ENCODE measurements at places on chromosomes 12 and 14.

DNA sequence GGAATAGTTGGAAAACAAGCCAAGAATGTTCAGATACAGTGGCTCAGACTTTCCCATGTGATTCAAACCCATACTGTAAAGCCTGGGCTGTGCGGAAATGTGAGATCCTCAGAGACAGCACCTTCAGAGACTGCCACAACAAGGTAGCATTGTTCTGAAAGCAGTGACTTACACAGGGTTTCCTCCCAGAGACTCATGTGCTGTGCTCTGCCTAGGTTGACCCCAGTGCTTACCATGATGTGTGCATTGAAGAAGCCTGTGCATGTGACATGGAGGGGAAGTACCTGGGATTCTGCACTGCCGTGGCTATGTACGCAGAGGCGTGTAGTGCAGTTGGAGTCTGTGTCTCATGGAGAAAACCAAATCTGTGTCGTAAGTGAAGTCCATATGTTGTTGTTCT lies 219.4 kb downstream of the LRRK2 start:
- no peak for DNase-seq

- DNase-seq: no peak
Observed at GRCh38 chr12:69014047-69014446, 81.1 kb upstream of the CPM start.

DNA sequence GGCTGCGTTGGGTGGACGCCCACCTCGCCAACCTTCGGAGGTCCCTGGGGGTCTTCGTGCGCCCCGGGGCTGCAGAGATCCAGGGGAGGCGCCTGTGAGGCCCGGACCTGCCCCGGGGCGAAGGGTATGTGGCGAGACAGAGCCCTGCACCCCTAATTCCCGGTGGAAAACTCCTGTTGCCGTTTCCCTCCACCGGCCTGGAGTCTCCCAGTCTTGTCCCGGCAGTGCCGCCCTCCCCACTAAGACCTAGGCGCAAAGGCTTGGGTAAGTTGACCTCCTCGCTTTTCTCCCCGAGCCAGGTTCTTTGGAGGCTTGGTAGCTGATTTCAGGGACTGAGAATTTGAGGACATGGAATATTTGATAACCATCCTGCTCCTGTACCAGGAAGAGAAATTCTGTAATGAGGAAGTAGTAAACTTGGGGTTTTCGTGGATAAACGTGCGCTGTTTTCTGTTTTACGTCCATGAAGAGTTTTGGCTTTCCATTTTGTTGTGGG lies 530 bp downstream of the APAF1 start:
- DNase-seq: peak; percentile 46

DNA sequence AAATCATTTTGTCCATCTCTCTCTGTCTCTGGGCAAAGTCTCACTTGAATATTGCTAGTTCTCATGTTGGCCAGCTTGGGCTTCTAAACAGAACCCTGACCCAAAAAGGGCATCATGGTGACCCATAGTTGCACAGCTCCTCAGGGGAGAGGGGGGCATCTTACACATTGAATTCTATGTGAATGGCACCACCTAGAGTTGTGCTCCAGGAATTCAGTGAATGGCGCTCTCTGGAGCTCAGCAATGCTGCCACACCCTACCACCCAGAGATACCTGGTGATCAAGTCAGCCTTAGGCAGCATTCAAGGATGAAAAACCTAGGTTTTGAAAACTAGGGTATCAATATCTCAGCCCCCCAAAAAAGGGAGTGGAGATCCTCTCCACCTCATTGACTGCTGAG lies 50.6 kb downstream of the SMUG1 start:
- DNase-seq: no peak

GRCh38 chr12:26744697-26745440 lies 88.1 kb downstream of the ITPR2 start:
- DNase-seq: no peak

DNA sequence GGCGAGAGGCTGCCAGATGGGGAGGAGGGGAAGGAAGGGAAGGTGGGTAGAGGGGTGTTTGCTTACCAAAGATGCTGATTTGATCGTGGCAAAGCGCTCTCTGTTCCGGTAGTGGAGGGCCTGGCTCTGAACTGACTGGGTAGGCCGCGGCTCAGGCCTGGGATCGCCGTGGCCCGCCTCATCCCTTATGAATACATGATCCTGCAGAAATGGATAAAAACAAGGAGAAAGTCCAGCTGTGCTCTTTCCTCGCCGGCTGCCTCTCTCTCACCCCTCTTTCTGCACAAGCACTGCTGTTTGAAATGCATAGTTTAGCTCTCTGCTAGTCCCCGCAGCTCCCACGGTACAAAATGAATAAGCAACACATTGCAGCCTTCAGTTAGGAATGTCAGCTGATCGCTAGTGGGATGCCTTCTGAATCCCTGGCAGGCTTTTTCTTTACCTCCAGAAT lies 53.8 kb downstream of the PEBP1 start:
- DNase-seq: no peak

GRCh38 chr14:75773046-75773445 lies 112.0 kb downstream of the TTLL5 start:
- no peak for DNase-seq

- DNase-seq: no peak
Observed at GRCh38 chr12:74317078-74317601, 220.5 kb upstream of the ATXN7L3B start.

GRCh38 chr14:93977790-93978581 lies 1.6 kb upstream of the ASB2 start:
- DNase-seq: no peak

GRCh38 chr14:92638266-92638665 lies 110.2 kb downstream of the LGMN start:
- DNase-seq: no peak

DNA sequence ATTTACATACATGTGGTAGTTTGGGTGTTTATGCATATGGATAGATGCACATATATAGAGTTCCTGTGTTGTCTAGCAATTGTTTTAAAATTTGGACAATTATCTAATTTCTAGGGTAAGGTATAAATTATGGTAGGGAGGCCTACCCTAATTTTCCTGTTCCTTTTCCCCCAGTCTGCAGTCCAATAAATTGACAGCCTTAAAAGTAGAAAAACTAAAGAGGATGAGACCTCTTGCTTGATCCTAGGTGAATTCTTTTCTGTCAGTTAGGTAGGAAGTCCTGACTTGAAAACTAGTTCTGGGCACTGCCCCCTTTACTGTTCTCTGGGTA lies 2.1 kb upstream of the CDKN1B start:
- DNase-seq: no peak

DNA sequence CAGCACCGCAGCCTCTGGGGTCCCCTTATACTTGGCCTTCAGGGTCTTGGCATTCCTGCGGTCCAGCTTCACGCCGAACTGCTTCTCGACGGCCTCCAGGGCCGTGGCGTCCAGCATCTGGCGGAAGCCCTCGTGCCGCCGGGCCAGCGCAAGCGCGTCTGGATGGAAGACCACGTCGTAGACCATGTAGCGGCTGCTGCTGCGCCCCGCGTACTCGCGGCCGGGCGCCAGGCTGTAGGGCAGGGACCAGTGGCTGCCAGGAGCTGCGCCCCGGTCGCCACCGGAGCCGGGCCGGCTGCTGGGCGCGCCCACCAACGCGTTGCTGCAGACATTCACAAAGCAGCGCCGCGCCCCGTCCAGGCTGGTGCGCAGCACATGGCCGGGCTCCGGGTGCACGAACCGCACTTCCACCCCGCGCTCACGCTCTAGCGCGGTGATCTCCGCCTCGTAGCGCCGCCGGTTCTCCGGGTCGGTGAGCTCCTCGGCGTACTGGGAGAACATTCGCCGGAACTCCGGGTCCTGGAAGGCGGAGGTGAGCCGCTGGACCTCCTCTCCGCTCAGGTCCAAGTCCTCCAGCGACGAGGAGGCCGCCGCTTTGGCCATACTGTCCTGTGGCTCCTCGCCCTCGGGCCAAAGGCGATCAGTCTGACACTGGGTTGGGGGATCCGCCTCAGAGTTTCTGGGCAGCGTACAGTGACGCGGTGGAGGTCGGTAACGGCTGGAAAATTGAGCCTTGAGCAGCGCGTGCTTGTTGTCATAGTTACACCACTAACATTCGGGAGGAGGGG lies at the start of gene DNAAF2:
Gene DNAAF2, minus strand, starts transcription at position 698 of the 788 bp plus-strand sequence. Its CDS starts 95 bp downstream, at position 603.
- DNase-seq: peak; percentile 54

DNA sequence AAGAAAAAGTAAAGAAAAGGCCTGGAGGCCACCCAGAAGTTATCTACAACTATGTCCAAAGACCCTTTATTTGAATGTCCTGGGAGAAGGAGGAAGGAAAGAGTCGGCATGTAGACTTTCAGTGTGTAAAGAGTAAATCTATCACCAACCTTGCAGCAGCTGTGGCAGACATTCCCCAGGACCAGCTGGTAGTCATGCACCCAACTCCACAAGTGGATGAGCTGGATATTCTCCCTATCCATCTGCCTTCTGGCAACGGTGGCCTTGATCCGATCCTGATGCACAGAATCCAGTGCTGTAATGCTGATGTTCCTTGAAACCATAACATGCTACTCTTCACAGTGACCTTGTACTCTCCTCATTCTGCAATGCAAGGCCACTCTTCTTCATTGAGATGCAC lies 27.3 kb downstream of the KRT76 start:
- no peak for DNase-seq

- no peak for DNase-seq
Observed at GRCh38 chr12:116687888-116688287, 50.0 kb downstream of the SPRING1 start.

- DNase-seq: no peak
Observed at GRCh38 chr14:28879573-28879996, 113.0 kb downstream of the FOXG1 start.

DNA sequence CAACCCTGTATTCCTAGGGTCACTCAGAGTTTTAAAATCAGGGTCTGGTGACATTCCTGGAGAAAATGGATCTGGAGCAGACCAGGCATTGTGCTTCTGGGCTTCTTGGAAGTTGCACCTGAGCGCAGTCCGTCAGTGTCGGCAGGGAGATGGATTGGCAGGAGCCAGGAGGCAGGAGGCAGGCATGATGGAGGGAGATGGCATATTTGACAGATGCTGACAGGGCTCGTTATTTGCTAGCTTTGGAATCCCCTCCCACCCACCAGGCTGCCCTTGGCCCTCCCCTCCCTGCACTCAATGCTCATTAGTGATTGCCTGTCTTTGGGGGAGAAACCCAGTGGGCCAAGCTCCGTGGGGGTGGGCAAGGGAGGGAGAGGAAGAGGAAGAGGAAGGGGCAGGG lies 4.7 kb downstream of the CISTR start:
- no peak for DNase-seq

DNA sequence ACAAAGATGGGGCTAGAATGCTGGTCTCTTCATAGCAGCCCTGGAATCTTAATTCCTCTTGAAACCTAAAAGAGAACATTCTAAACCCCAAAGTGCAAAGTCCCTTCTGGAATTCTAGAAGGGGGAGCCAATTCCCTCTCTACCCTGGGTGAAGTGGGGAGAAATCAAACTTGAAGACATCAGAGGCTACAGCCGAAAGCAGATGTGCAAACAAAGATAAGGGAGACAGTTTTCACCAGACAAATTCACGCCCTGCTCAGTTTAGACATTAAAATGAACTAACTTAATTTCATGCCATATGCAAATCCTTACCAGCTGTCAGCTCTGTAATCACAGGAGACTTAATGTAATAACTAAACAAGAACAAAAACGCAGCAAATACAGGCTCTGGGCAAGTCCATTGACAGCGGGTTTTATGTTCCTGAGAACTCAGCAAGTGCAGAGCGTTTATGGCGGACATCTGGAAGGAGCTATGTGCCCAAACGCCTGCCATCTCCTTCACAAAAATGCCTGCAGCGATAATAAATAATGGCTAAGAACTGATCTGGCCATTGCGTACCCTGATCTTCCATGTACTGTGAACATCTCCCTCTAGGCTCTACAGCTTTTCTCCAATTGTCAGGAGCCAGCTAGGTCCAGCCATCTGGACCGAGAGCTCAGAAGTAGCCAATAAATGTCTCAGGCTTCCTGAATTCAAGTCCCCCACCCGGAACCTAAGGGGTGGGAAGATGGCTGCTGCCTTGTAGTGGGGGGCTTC lies 19.1 kb upstream of the FICD start:
- no peak for DNase-seq

DNA sequence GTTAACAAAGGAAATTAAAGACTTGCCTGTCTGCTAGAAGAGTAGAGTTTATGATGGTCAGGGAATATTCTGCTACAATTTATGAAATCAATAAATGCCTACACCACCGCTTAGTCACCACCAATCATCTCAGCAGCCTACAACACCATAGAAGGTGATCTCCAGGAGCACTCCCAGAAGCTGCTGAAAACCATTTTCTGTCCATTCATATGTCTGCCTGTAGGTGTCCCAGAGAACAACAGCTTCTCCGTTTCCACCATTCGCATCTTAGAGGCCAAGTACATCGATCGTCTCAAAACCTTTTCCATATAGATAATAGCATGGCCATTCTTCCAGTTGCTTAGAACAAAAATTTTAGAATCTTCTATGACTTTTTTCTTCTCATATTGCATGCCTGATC lies 303.4 kb downstream of the KCNC2 start:
- no peak for DNase-seq

DNA sequence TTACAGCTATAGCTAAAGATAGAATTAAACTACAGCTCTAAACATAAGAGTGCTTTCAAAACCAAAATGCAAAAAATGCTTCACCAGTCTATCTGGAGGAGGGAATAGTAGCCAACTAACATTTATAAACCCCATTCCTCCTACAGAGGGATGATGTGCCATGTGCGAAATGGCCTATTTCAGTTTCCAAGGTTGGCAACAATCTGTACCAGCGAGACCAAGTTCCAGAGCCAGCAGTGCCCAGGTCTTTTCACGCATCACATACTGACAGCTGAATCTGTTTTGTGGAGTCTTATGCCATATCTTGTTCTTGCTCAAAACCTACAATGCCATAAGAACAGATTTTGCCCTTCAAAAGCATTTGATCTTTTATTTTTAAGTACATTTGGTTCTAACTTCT lies 24.5 kb downstream of the NELL2 start:
- DNase-seq: no peak

- no peak for DNase-seq
Observed at GRCh38 chr14:99980299-99980698, 84.9 kb upstream of the EVL start.

GRCh38 chr12:126535971-126536370 lies 1470.7 kb downstream of the AACS start:
- no peak for DNase-seq

GRCh38 chr12:8078398-8078797 lies 3.7 kb upstream of the NECAP1 start:
- no peak for DNase-seq

GRCh38 chr14:60807971-60808370 lies 73.4 kb downstream of the MNAT1 start:
- DNase-seq: no peak

- DNase-seq: peak; percentile 57
Observed at GRCh38 chr12:57610554-57611107, 604 bp upstream of the ARHGEF25 start.

- DNase-seq: no peak
Observed at GRCh38 chr14:94102768-94103482, 7.6 kb upstream of the IFI27 start.

GRCh38 chr14:59905188-59905587 lies 14.8 kb upstream of the LRRC9 start:
- DNase-seq: no peak

- DNase-seq: no peak
Observed at GRCh38 chr12:726281-727140, 25.9 kb upstream of the WNK1 start.

- no peak for DNase-seq
Observed at GRCh38 chr12:45336331-45336730, 120.4 kb downstream of the ANO6 start.

GRCh38 chr12:92439420-92439805 lies 263.4 kb upstream of the PLEKHG7 start:
- no peak for DNase-seq
